ENCODE measurements at places on chromosomes 7 and 10.

DNA sequence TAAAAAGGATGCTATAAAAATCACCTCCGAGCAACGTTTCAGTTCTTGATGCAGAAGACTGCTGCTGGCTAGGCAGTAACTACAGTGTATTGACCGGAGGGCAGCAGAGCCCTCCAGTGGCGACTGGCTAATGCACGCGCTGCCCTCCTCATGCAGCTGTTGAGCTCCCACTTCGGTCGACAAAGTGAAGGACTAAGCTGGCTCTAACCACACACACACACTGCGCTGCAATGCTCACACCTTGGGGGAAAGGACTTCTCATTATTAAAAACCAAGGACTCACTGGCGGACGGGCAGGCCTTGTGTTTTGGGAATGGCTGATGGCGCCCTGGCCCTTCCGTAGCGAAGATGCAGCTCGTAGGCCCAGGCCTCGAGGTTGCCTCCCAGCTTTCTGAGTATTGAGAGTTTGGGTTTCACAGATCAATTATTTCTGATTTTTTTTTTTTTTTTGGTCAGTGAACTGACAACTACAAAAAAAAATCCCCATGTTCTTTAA is 120.9 kb upstream of the DIP2C start:
- DNase-seq: no peak

DNA sequence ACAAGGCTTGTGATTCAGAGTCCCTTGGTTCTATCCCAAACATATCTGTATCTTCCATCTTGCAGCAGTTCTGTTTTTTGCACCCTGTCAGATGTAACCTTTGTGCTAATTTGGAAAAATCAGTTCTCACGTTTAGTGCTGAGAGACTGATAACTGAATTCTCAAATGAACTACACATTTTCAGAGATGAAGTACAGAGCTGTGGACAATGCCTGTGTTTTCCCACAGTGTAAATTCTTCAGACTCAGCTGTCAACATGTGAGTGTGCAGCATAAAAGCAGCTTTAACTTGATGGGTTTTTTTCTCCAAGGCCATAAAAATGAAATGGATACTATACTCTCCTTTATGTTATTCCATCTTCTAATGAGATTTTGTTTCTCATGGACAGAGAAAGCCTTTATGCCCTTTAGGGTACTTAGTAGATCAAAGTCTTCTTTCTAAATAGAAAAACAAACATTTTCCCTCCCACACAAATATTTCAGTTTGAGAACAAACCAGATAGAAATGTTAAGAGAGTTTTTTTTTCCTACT is 150.9 kb downstream of the SEMA3A start:
- DNase-seq: no peak

GRCh38 chr7:2012981-2013380 is 219.8 kb downstream of the MAD1L1 start:
- no peak for DNase-seq

GRCh38 chr7:88314061-88314491 is 7.4 kb upstream of the STEAP4 start:
- DNase-seq: no peak

- no peak for DNase-seq
Measured at GRCh38 chr7:112752576-112752975, 37.6 kb downstream of the TMEM168 start.

- DNase-seq: no peak
Measured at GRCh38 chr7:17681965-17682364, 258.3 kb downstream of the SNX13 start.

DNA sequence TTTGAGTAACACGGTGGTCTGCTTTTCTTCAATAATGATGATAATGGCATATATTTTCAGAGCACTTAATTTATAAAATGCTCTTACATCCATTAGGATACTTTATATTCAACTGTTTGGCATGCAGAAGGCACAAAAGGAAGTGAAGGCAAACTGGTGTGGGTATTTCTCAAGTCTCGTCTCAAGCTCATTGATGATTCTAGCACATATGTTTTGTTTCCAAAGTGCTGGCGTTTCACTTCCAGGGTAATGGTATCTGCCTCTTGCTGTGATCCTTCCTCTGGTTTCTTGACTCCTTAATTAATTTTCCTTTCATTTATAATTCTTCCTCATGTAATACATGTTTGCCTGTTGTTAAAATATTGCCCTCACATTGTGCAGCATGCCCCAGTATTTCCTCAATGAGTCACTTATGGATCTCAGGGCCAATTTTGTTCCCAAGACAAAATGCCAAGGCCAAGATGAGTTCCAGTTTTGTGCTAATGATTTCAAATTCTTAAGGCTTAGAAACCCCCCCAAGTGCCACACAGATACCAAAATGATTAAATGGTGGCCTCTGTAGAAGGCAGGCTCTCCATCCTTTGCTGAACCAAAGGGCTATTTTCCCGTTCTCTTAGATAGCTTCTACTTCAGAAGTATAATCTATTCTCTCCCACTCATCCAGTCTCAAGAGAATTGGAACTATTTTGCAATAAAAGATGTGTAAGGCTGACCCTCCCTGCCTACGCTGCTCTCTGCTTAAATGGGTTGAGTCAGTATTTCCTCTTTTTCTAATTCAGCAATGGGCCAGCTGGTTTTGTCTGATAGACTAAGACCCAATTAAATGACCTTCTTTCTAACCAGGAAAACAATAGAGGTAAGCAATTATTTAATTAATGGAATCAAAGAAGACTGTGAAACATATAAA is 171.2 kb downstream of the ZNF365 start:
- no peak for DNase-seq

DNA sequence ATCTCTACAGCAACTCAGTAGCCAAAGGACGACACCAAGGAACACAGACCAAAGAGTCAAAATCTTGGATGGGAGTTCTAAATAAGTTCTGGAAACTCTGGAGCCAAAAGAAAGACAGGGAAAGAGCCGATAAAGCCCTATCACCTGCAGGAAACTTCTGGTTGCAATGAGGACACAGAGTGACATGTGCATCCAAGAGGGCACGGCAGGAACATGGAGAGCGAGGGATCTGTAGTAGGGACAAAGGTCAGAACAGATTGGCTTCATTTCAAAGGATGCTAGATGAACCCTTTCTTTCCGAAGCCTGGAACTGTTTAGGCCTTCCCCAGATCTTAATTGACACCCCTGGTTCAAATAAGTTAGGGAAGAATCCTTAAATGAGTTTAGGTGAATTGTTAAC is 39.5 kb downstream of the CACNA2D1 start:
- DNase-seq: no peak

DNA sequence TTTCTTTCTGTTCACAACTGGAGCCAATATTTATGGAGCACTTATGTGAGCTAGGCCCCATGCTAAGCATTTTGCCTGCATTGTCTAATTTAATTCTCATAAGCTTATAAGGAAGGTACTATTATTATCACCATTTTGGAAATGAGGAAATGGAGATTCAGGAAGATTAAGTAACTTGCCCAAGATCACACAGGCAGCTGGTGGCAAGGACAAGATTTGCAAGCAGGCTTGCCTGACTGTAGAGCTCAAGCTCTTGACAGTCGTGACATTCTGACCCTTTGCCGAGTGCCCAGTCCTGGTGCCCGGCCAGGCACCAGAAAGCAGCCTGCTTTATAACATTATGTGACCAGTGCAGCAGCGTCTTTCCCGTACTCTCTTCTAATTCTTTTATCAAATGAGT is 38.2 kb downstream of the WNT2 start:
- no peak for DNase-seq

DNA sequence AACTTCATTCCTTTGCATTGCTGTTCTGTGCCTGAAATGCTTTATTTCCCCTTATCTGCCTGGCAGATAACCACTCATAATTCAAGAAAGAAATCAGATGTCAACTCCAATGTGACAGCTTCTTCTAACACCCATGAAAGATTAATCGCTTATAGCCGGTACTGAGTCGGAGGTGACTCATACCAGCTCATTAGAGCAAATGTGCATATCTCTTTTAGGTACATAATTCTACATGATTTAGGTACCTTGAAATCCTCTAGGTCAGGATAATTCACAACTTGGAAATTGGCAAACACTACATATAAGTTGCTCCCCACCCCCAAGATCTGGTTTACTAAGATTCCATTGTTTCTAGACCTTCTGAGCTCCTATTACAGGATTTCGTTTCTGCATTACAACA is 554.4 kb upstream of the SORCS1 start:
- DNase-seq: no peak

- DNase-seq: no peak
Measured at GRCh38 chr7:26331789-26332188, 40.1 kb downstream of the SNX10 start.

GRCh38 chr7:13992596-13992964 is 3.1 kb upstream of the ETV1 start:
- DNase-seq: no peak

DNA sequence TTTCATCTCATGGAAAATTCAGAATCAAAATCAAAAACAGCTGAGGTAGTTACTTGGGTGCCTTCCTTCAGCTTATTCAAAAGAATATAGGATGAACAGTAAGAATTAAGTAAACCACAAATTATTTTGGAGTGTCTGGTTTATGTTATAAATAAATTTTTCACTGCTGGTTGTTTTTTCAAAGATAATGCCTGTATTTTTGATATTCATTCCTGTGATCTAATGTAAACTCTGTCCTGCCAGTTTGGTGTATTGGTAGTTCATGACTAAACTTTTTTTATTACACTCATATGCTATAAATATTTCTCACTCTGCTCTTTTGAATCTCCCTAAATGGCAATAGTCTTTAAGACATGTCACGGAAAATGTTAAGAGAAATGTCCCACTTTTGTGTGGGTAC is 11.6 kb upstream of the RAB11FIP2 start:
- no peak for DNase-seq

- DNase-seq: no peak
Measured at GRCh38 chr10:58554316-58554715, 41.6 kb downstream of the BICC1 start.

- DNase-seq: no peak
Measured at GRCh38 chr7:50281680-50282445, 22.7 kb upstream of the IKZF1 start.

DNA sequence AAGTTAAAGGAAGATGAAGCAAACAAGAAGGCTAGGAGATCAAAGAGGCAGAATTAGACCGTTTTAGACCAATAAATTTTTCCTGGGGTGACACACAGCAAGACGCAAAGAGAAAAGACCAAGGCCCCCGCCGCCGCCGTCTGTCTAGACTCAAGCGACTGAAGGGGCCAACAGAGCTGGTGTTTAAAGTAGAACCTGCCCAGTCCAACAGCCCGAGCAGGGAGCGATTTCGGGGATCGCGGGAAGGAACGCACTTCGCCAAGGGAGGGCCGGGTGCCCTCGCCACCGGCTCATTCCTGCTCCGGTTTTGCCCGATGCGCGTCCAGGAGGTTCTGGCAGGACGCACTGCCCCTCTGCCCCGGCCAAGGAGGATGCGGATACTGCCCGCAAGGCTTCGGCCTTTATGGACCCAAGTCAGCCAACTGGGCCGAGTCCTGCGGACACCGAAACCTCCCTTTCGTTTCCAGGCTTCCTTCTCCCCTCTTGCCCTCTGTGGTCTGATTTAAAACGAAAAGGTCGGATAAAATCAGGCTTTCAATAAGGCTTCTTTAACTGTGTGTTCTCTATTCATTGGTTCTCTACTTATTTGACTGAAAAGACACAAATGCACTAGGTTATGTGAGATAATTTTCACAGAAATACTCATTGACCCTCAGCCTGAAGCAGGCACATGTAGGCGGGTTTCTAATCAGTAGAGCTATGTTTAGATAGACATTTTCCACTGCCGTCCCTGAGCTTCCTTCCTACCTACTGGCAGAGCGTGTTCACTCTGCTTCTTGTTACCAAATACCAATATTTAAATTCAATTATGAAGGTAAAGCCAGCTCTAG is 2.2 kb upstream of the HOXA7 start:
- DNase-seq: peak; percentile 1

- DNase-seq: no peak
Measured at GRCh38 chr7:137975768-137976167, 26.1 kb downstream of the CREB3L2 start.

DNA sequence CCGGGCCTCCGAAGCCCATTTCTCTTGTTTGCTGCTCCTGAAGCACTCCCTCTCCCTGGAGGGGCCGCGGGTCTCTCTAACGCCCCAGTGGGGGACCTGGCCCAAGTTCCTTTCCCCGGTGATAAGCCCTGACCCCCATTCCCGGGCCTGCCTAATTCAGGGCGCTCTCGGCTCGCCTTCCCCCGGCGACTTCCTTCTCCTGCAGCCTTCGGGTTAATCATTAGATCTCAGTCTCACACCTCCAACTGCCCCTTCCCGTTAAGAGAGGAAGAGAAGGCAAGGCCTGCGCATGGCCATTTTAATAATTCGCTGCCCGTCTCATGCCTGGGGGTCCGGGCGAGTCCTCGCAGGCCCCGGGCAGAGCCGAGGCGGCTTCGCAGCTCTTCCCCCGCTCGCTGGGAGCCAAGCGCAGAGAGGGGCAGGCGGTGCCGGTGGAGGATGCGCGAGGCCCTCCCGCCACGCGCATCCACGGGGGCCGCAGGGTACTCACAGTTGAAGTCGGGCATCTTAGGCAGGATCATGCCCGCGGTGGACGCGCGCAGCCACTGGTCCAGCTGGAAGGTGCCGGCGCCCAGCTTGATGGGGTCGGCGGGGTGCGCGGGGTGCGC is 1.2 kb downstream of the MNX1 start:
- no peak for DNase-seq

DNA sequence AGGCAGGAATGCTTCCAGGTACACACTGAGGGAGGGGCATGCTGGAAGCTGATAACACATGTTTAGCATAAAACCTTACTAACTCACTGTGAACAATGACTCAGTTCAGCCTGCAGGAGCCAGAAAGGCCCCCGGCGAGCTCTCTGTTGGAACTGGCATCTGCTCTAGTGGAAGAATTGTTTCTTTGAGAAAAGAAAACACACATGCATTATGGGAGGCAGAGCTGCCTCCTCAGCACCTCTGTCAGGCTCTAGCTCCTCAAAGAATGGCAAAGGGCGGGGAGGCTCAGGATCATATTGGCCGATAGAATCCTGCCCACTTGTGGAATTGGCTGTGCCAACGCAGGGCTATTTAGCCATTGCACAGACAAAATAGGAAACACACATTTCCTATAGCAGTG is 338.3 kb downstream of the CXCL12 start:
- DNase-seq: no peak

GRCh38 chr10:124559372-124560132 is 97.9 kb downstream of the LHPP start:
- no peak for DNase-seq

DNA sequence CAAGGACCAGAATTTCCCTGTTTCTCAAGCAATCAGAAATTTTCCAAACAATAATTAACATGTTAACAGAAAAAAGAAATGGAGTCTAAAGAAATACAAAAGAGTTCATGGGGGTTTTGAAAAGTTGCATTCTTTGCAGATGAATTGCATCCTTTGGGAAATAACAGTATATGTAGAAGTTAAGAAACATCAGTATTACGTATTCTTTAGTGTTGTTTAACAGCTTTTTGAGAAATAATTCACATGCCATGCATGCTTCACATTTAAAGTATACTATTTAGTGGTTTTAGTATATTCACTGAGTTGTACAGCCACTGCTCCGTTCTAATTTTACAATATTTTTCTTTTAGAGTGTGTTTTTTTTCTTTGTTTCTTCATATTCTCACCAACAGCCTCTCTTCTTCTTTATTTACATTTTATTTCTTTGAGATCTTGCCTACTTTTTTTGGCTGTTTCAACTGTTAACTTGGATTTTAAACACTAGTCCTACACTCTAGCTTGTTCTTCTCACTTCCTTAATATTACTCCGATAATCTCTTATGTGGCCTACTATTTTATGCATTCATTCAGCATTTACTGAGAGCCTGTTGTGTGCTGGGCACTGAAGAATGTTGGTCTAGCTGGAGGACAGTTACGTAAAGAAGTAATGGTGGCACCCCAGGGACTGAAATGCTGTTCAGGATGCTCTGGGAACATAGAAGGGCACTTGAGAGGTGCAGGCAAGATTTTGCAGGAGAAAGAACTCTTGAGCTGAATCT is 330.1 kb downstream of the EXOC4 start:
- DNase-seq: no peak
